ENCODE measurements at places on chromosomes 12 and 14. TPM values are rescaled to one million over a fixed set of nuclear protein-coding genes. Genes with fewer than 3 reads are reported as not detected.

Gene ZBTB42
- 10.7 TPM for total RNA-seq

- H3K4me1 ChIP-seq = no peaks in the 10 kb centered on the region
- no peak overlapping the region for H3K27ac ChIP-seq
- no peaks in the 10 kb centered on the region for H3K36me3 ChIP-seq
- no peak overlapping the region for H3K4me3 ChIP-seq
- DNase-seq = no peak
These were observed 27.7 kb upstream of the CMA1 start for GRCh38 chr14:24535737-24536136.

- no peak for DNase-seq
- H3K4me1 ChIP-seq = no peaks in the 10 kb centered on the region
- no peaks in the 10 kb centered on the region for H3K27me3 ChIP-seq
- H3K4me3 ChIP-seq = no peak overlapping the region
These were observed 134.6 kb upstream of the EVL start for GRCh38 chr14:99930420-99931274.

- H3K27me3 ChIP-seq = no peaks in the 10 kb centered on the region
- H3K27ac ChIP-seq = no peak overlapping the region
- H3K4me1 ChIP-seq = peaks cover 5% of the 10 kb centered on the region
- no peaks in the 10 kb centered on the region for H3K36me3 ChIP-seq
These were observed 40.3 kb upstream of the PCED1B start for GRCh38 chr12:47039079-47039478.

Gene GDF3
- total RNA-seq = not detected

GRCh38 chr12:9253464-9253863 is 45.3 kb upstream of the PZP start:
- H3K27me3 ChIP-seq = no peaks in the 10 kb centered on the region
- no peaks in the 10 kb centered on the region for H3K36me3 ChIP-seq
- no peaks in the 10 kb centered on the region for H3K4me1 ChIP-seq
- DNase-seq = no peak

- no peak overlapping the region for H3K27ac ChIP-seq
- H3K4me1 ChIP-seq = no peaks in the 10 kb centered on the region
- DNase-seq = no peak
- no peaks in the 10 kb centered on the region for H3K27me3 ChIP-seq
- no peak overlapping the region for H3K4me3 ChIP-seq
These were observed 11.3 kb downstream of the CMKLR1 start for GRCh38 chr12:108327621-108328344.

DNA sequence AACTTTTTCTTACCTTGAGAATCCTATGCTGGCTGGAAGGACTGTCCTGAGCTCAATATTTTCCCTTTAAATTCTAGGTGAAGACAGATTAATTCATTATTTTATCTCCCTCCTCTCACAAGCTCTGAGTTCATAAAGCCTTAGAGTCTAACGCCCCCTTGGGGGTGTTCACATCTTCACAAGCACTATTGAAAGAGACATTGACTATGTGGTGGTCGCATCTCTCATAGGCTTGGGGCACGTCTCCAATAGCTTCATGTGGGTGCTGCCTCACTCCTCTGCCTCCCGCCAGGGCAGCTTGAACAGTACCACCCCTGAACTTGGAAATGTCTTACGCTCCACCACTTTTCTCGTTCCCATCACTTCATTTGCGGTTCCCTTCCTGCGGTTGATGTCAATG is 106.2 kb downstream of the UNC79 start:
- no peaks in the 10 kb centered on the region for H3K36me3 ChIP-seq
- no peaks in the 10 kb centered on the region for H3K27me3 ChIP-seq
- DNase-seq = no peak
- no peak overlapping the region for H3K4me3 ChIP-seq

DNA sequence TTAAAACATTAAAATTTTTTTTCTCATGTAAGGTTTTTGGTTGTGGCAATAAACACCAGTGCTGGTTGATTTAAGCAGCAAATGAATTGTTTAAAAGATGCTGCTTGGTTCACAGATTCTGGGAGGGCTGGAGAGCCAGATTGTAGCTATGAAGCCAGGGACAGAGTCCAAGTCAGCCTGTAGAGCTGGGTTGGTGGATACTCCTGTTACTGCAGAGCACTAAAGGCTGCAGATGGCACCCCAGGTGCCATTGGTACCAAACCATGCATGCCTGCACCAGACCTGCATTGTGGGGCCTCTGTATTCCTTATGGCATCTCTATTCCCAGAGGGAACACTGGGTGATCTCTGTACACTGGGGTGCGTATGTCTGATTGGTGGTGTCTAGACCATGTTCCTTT is 113.3 kb downstream of the SNAPC1 start:
- H3K27ac ChIP-seq = no peak overlapping the region
- H3K4me1 ChIP-seq = no peaks in the 10 kb centered on the region
- no peak overlapping the region for H3K4me3 ChIP-seq
- H3K36me3 ChIP-seq = no peaks in the 10 kb centered on the region

DNA sequence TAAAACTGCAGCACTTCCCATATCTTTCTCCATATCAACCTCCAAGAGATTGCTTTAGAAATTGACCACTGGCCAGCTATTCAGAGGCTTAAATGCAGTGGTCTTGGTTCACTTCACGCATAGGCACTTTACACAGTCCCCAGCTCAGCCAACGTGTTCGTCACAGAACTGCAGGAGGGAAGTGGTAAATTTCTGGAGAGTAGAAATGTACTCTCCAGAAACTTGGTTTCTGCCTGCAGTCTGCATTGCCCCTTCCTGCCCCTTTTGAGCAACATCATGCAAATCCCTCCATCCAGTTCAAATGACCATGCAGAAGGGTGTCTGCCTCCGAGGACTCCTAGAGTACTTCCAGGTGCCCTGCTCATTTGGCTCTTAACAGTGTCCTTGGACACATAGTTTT is 42.7 kb upstream of the NEDD1 start:
- no peak overlapping the region for H3K4me3 ChIP-seq
- H3K36me3 ChIP-seq = no peaks in the 10 kb centered on the region
- no peak overlapping the region for H3K27ac ChIP-seq
- no peaks in the 10 kb centered on the region for H3K27me3 ChIP-seq
- no peaks in the 10 kb centered on the region for H3K4me1 ChIP-seq
- DNase-seq = no peak

- H3K36me3 ChIP-seq = no peaks in the 10 kb centered on the region
- no peaks in the 10 kb centered on the region for H3K27me3 ChIP-seq
- H3K4me3 ChIP-seq = no peak overlapping the region
- H3K4me1 ChIP-seq = no peaks in the 10 kb centered on the region
- no peak overlapping the region for H3K27ac ChIP-seq
- no peak for DNase-seq
These were observed 188.5 kb downstream of the CCDC91 start for GRCh38 chr12:28378736-28379135.

- no peak for DNase-seq
- no peaks in the 10 kb centered on the region for H3K4me1 ChIP-seq
- no peak overlapping the region for H3K27ac ChIP-seq
- H3K4me3 ChIP-seq = no peak overlapping the region
- no peaks in the 10 kb centered on the region for H3K36me3 ChIP-seq
These were observed 649 bp downstream of the AQP6 start for GRCh38 chr12:49973361-49973830.

DNA sequence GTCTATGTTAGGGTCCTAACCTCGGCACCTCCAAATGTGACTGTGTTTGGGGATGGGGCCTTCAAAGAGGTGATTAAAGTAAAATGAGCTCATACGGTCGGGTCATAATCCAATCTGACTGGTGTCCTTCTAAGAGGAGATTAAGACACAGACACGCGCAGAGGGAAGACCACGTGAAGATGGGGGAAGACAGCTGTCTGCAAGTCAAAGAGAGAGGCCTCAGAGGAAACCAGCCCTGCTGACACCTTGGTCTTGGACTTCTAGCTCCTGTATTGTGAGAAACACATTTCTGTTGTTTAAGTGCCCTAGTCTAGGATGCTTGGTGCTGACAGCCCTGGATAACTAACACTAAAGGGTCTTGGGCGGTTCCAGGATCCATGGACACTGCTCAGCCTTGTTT is 109.6 kb downstream of the DICER1 start:
- no peak overlapping the region for H3K27ac ChIP-seq
- no peaks in the 10 kb centered on the region for H3K27me3 ChIP-seq
- DNase-seq = no peak
- H3K4me3 ChIP-seq = no peak overlapping the region

DNA sequence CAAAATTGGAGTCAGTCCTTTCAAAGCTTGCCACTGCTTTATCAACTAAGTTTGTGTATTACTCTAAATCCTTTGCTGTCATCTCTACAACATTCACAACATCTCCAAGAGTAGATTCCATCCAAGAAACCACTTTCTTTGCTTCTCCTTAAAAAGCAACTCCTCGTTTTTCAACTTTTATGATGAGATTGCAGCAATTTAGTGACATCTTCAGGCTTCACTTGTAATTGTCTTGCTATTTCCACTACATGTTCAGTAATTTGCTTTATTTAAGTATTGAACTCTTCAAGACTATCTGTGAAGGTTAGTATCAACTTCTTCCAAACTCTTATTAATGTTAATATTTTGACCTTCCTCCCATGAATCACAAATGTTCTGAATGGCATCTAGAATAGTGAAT is 747.9 kb downstream of the TMTC2 start:
- no peaks in the 10 kb centered on the region for H3K27me3 ChIP-seq
- H3K4me1 ChIP-seq = no peaks in the 10 kb centered on the region
- H3K27ac ChIP-seq = no peak overlapping the region
- H3K36me3 ChIP-seq = no peaks in the 10 kb centered on the region
- no peak overlapping the region for H3K4me3 ChIP-seq

DNA sequence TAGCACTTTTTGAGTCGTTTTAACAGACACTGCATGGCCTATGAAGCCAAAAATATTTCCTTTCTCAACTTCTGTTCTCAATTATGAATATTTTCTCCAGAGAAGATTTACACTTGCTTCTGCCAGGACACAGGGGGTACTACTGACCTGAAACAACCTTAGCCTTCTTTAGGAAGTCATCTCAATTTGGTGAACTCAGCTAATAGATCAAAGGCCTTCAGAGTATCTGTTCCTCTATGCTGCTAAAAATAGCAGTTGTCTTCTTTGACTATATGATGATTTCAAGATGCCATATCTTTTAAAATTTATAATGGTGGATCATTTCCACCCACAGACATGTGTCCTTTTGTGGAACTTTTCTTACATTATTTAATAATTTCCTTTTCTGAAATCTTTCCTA is 14.0 kb upstream of the NDUFA12 start:
- H3K27me3 ChIP-seq = no peaks in the 10 kb centered on the region
- H3K36me3 ChIP-seq = no peaks in the 10 kb centered on the region
- H3K4me1 ChIP-seq = no peaks in the 10 kb centered on the region
- H3K27ac ChIP-seq = no peak overlapping the region

GRCh38 chr14:105256292-105256960 is 8.1 kb downstream of the BTBD6 start:
- no peaks in the 10 kb centered on the region for H3K27me3 ChIP-seq
- no peak for DNase-seq
- H3K36me3 ChIP-seq = peaks cover 11% of the 10 kb centered on the region
- no peaks in the 10 kb centered on the region for H3K4me1 ChIP-seq
- H3K27ac ChIP-seq = no peak overlapping the region

DNA sequence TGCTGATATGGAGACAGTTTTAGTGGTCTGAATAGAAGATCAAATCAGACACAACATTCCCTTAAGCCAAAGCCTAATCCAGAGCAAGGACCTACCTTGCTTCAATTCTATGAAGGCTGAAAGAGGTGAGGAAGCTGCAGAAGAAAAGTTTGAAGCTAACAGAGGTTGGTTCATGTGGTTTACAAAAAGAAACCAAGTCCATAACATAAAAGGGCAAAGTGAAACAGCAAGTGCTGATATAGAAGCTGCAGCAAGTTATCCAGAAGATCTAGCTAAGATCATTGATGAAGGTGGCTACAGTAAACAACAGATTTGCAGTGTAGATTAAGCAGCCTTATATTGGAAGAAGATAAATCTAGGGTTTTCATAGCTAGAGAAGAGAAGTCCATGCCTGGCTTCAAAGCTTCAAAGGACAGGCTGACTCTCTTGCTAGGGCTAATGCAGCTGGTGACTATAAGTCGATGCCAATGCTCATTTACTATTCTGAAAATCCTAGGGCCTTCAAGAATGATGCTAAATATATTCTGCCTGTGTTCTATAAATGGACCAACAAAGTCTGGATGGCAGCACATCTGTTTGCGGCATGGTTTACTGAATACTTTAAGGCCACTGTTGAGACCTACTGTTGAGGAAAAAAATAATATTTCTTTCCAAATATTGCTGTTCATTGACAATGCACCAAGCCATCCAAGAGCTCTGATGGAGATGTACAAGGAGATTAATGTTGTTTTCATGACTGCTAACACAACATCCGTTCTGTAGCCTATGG is 361.0 kb downstream of the DPF3 start:
- DNase-seq = no peak
- H3K4me3 ChIP-seq = no peak overlapping the region
- H3K36me3 ChIP-seq = no peaks in the 10 kb centered on the region
- H3K27ac ChIP-seq = no peak overlapping the region

Gene CDKN3
- 0.59 TPM for total RNA-seq

DNA sequence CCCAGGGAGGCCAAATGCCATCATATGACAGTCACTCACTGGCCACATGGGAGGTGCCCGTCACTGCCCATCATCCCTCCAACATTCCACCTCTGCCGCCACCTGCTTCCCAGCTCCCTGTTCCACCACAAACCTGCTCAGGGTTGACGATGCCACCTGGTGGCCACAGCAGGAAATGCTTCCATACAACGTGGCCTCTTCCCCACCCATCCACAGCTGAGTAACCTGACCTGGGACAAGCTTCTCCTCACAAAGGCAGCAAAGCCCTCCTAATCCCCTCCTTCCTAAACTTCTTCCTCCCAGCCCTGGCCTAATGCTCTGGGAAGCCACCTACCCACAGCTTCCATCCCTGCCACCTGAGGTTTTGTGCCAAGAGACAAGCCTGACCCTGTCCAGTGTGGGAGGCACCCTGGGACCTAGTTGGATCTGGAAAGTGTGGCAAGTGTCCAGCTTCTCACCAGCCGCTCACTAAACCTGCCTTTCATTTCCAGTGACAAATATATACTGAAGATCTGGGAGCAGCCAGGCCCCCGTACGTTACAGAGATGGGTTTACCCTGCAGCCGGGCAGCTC is 4.3 kb downstream of the DEGS2 start:
- peak; percentile 18 for DNase-seq
- H3K4me1 ChIP-seq = no peaks in the 10 kb centered on the region
- H3K4me3 ChIP-seq = no peak overlapping the region
- H3K36me3 ChIP-seq = no peaks in the 10 kb centered on the region
- no peaks in the 10 kb centered on the region for H3K27me3 ChIP-seq

DNA sequence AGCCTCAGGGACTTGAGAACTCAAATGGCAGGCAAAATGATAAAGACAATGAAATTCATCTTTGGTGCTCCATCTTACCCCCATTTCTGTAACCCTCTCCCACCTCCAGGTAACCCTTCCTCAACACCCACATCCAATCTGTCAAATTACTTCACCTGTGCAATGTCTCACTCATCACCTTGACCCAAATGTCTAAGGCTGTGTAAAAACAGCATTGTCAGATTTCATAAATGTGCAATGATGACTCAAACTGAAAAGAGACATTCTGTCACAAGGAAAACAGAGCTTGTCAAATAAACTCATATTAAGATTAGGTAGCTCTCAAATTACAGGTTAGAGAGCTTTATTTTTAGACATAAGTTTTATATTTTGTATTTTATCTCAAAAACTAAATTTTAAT is 19.9 kb upstream of the COCH start:
- no peak overlapping the region for H3K4me3 ChIP-seq
- no peaks in the 10 kb centered on the region for H3K36me3 ChIP-seq
- H3K27ac ChIP-seq = no peak overlapping the region

- no peaks in the 10 kb centered on the region for H3K4me1 ChIP-seq
- DNase-seq = no peak
- H3K4me3 ChIP-seq = peak overlapping the region; percentile 43
- no peak overlapping the region for H3K27ac ChIP-seq
- no peaks in the 10 kb centered on the region for H3K36me3 ChIP-seq
These were observed 1.1 kb downstream of the PAPLN start for GRCh38 chr14:73238424-73238852.

Gene PPP2R5E
- 17.7 TPM for total RNA-seq

Gene SIX1
- total RNA-seq = not detected

All from right lobe of liver (tissue), 6 donors.